Endothelial cell (in vitro differentiated cells): ENCODE measurements at places on chromosomes 2 and 18.

GRCh38 chr2:15825276-15825980, 114.9 kb upstream of the MYCN start:
- H3K27ac ChIP-seq: no peak overlapping the region
- no peak overlapping the region for H3K4me3 ChIP-seq
- no peak for DNase-seq
- peaks cover 3% of the 10 kb centered on the region for H3K27me3 ChIP-seq

DNA sequence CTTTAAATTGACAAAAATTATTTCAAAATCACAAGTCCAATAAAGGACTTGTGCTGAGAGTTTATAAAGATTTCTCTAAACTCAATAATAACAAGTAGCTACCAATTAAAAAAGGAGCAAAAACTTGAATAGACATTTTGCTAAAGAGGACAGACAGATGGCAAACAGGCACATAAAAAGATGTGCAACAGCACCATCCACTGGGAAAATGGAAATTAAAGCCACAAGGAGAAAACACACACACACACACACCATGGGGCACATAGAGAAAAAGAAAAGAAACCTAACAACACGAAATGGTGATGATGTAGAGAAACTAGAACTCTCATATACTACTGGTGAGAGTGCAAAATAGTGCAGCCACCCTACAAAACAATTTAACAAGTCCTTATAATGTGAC, 12.6 kb upstream of the SLC9A4 start:
- no peak for DNase-seq
- H3K27ac ChIP-seq: no peak overlapping the region
- no peaks in the 10 kb centered on the region for H3K27me3 ChIP-seq
- no peaks in the 10 kb centered on the region for H3K4me1 ChIP-seq

DNA sequence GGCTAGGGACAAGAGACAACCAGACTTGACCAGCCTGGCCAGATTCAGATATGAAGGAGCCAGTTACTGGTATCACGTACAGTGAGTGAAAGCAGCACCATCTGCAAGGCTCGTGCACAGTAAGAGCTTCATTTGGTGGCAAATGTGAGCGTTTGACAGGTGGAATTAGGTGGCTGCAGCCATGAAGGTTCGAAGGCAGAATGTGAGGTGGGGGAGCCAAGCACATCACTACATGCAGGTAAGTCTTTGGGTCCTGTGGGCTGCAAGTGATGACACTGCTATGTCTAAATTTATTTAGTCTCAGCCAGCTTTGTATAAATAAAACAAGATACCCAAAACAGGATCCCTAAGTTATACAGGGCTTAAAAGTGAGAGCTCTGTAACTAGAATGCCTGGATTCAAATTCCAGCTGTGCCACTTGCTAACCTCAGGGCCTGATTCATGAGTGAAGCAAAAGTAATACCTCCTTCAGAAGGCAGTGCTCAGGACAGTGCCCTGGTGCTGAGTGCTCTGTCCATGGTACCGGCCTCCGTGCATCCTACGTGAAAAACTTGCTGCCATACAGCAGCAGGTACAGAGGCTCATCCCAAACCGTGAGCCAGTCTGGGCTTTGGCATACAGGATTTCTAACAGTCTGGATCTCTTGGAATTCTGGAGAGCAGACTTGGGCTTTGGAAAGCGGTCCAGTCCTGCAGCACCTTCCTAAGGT, 18.6 kb downstream of the DDX18 start:
- peak; percentile 38 for DNase-seq
- no peak overlapping the region for H3K4me3 ChIP-seq
- peaks cover 40% of the 10 kb centered on the region for H3K36me3 ChIP-seq
- H3K4me1 ChIP-seq: peaks cover 14% of the 10 kb centered on the region
- peaks cover 1% of the 10 kb centered on the region for H3K27me3 ChIP-seq

- H3K4me3 ChIP-seq: no peak overlapping the region
- no peaks in the 10 kb centered on the region for H3K36me3 ChIP-seq
- no peak for DNase-seq
- no peaks in the 10 kb centered on the region for H3K27me3 ChIP-seq
- no peak overlapping the region for H3K27ac ChIP-seq
These were observed 29.7 kb downstream of the MAP3K2 start for GRCh38 chr2:127358044-127358443.

DNA sequence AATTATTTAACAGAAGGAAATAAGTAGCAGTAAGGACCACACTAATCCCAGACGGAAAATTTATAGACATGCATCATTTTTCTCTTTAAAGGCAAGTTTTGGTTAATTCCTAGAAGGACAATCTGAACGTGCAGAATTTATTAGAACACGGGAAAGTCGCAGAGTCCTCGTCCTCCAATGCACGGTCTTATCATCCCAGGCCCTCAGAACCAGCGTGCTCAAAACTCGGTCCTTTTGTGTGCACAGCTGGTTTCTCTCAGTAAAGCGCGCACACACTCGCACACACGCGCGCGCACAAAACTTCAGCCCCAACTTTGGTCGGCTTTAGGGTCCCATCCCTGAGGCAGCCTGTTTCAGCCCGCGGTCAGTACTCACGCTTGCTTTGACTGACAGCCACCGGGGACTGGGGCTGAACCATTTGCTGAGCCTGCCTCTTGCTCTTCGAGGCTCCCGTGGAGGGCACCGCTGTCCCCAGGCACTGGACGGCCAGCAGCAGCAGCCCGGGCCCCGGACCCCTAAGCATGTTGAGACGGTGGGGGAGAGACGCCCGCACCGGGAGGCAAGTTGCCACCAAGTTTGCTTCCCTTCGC, 493 bp downstream of the FN1 start:
- peak overlapping the region; percentile 94 for H3K27ac ChIP-seq
- H3K4me3 ChIP-seq: peak overlapping the region; percentile 98
- peaks cover 55% of the 10 kb centered on the region for H3K4me1 ChIP-seq
- peaks cover 30% of the 10 kb centered on the region for H3K36me3 ChIP-seq
- peak; percentile 50 for DNase-seq

DNA sequence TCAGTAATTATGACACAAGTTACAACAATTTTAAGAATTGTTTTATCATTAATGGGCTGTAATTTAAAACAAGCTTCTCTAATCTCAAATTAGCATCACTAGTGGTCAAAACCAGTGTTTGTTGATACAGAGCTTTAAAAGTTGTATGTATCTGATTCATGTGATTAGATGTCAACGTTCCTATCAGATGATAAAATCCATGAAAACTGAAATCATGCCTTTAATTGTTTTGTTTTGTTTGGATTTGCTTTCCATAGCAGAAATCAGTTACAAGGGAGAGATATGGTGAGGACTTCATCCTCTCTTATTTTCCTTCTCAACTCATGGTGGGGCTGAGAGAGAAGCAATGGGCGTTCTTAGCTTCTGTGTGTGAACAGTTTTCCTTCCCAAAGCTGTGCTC, 469.6 kb downstream of the PID1 start:
- H3K27me3 ChIP-seq: no peaks in the 10 kb centered on the region
- H3K36me3 ChIP-seq: no peaks in the 10 kb centered on the region
- H3K4me1 ChIP-seq: no peaks in the 10 kb centered on the region
- no peak overlapping the region for H3K4me3 ChIP-seq
- H3K27ac ChIP-seq: no peak overlapping the region

- DNase-seq: no peak
- no peak overlapping the region for H3K4me3 ChIP-seq
- H3K27ac ChIP-seq: no peak overlapping the region
- H3K27me3 ChIP-seq: no peaks in the 10 kb centered on the region
These were observed 116.3 kb upstream of the PGAP1 start for GRCh38 chr2:197042739-197043196.

DNA sequence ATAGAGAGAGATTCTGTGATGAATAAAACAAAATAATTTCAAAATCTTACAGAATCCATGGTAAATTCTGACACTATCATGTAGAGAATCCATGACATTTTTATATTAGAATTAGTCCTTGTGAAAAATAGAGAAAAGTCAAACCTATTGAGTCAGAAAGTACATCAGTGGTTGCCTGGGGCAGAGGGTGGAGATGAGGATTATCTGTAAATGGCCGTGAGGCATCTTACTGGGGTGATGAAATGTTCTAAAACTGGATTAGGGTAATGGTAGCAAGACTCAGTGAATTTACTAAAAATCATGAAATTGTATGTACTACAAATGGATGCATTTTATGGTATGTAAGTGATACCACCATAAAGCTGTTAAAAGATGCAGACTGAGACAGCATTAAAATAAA, 323.1 kb downstream of the SLC8A1 start:
- DNase-seq: no peak
- peaks cover 3% of the 10 kb centered on the region for H3K27me3 ChIP-seq
- no peaks in the 10 kb centered on the region for H3K4me1 ChIP-seq
- no peak overlapping the region for H3K27ac ChIP-seq
- H3K4me3 ChIP-seq: no peak overlapping the region

- DNase-seq: no peak
- no peak overlapping the region for H3K27ac ChIP-seq
- no peak overlapping the region for H3K4me3 ChIP-seq
- peaks cover 41% of the 10 kb centered on the region for H3K4me1 ChIP-seq
These were observed 72.6 kb upstream of the DAPL1 start for GRCh38 chr2:158722266-158723105.

GRCh38 chr2:44852594-44852993, 88.9 kb upstream of the SIX3 start:
- DNase-seq: no peak
- H3K36me3 ChIP-seq: no peaks in the 10 kb centered on the region
- H3K4me3 ChIP-seq: no peak overlapping the region
- no peak overlapping the region for H3K27ac ChIP-seq

DNA sequence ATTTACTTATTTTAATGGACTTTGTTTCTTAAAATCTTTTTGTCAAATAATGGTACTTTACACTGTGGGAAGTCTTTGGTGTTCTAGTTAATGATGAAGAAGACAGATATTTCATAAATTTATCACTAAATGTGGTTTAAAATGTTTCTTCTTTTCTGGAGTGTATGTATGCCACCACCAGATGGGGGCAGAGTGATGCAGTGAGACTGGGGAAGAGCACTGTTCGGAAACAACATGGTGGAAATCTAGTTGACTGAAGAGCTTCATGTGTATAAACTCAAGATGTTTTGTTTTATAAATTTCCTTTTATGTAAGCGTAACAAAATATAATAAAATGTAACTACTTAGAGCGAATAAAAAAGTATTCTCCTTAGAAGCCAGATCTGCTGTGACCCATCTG, 195.1 kb downstream of the KCNE4 start:
- H3K36me3 ChIP-seq: no peaks in the 10 kb centered on the region
- H3K4me1 ChIP-seq: no peaks in the 10 kb centered on the region
- H3K27ac ChIP-seq: no peak overlapping the region
- H3K27me3 ChIP-seq: no peaks in the 10 kb centered on the region
- peak; percentile 8 for DNase-seq

DNA sequence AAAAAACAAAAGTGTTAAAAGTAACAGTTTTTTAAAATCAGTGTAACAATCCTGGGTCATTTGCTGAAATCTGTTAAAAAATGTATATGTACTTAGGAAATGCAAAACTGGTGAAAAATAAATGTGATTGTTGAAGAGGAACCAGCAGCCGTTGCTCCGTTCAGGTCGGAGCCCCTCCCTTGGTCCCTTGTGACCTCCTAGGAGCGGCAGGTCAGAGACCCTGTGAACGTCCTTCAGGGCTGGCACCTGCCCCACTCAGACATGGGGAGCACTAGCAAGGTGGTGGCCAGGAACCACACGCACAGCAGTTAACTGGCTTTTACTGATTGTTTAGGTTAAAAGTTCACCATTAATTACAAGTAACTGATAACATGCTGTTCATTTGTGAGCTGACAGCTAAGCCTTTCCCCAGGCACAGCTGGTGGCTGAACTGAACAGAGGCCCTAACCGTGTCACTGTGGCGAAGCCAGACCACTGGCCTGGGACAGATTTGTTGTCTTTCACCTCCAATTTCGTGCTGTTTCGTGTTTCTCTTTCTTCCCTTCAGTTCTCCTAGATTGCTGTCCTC, 159.2 kb upstream of the ALKAL2 start:
- DNase-seq: no peak
- no peaks in the 10 kb centered on the region for H3K36me3 ChIP-seq
- no peaks in the 10 kb centered on the region for H3K27me3 ChIP-seq
- H3K4me3 ChIP-seq: no peak overlapping the region
- H3K4me1 ChIP-seq: peaks cover 4% of the 10 kb centered on the region

- peaks cover 14% of the 10 kb centered on the region for H3K36me3 ChIP-seq
- H3K4me3 ChIP-seq: no peak overlapping the region
- H3K27ac ChIP-seq: no peak overlapping the region
- no peak for DNase-seq
These were observed 17.1 kb upstream of the DNMT3A start for GRCh38 chr2:25358836-25359235.

GRCh38 chr2:210072493-210072892, 70.1 kb downstream of the RPE start:
- no peaks in the 10 kb centered on the region for H3K36me3 ChIP-seq
- no peaks in the 10 kb centered on the region for H3K27me3 ChIP-seq
- no peaks in the 10 kb centered on the region for H3K4me1 ChIP-seq
- H3K27ac ChIP-seq: no peak overlapping the region
- no peak overlapping the region for H3K4me3 ChIP-seq
- DNase-seq: no peak

GRCh38 chr2:43302961-43303494, 76.6 kb upstream of the ZFP36L2 start:
- peaks cover 10% of the 10 kb centered on the region for H3K4me1 ChIP-seq
- H3K27me3 ChIP-seq: no peaks in the 10 kb centered on the region
- H3K4me3 ChIP-seq: no peak overlapping the region

- H3K4me1 ChIP-seq: peaks cover 4% of the 10 kb centered on the region
- peak; percentile 45 for DNase-seq
- H3K4me3 ChIP-seq: no peak overlapping the region
- H3K27ac ChIP-seq: no peak overlapping the region
- H3K36me3 ChIP-seq: no peaks in the 10 kb centered on the region
These were observed 53.8 kb downstream of the SMAD7 start for GRCh38 chr18:48896875-48897511.

DNA sequence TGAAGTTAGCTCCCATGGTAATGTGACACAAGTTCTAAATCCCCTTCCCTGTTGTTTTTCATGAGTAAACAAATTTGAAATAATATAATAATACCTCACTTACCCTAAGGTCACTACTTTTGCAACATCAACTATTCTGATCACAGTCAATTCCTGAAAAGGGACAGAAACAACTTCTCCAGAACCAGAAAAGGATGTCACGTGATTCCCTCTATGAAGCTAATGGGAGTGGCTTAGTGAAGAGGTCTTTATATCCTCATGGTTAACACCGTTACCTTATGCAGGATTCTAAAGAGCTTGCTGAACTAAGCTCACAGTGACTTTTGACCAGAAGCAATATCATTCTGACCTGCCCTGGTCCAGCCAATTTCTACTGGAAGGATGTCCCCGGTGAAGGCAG, 51.6 kb downstream of the DOCK10 start:
- no peaks in the 10 kb centered on the region for H3K4me1 ChIP-seq
- H3K36me3 ChIP-seq: no peaks in the 10 kb centered on the region
- no peak for DNase-seq
- H3K4me3 ChIP-seq: no peak overlapping the region

GRCh38 chr18:79905389-79905911, 46.0 kb downstream of the SLC66A2 start:
- peaks cover 44% of the 10 kb centered on the region for H3K36me3 ChIP-seq
- H3K27me3 ChIP-seq: peaks cover 5% of the 10 kb centered on the region
- DNase-seq: no peak
- no peaks in the 10 kb centered on the region for H3K4me1 ChIP-seq
- peak overlapping the region; percentile 42 for H3K27ac ChIP-seq

- H3K4me1 ChIP-seq: peaks cover 25% of the 10 kb centered on the region
- no peak for DNase-seq
- H3K27ac ChIP-seq: no peak overlapping the region
- peaks cover 14% of the 10 kb centered on the region for H3K27me3 ChIP-seq
These were observed 181.3 kb downstream of the INHBB start for GRCh38 chr2:120526997-120527945.
